ENCODE measurements at places on chromosomes 13 and 19.
A peak's percentile ranks its signal among the peaks of the same experiment; 100 is the strongest.

DNA sequence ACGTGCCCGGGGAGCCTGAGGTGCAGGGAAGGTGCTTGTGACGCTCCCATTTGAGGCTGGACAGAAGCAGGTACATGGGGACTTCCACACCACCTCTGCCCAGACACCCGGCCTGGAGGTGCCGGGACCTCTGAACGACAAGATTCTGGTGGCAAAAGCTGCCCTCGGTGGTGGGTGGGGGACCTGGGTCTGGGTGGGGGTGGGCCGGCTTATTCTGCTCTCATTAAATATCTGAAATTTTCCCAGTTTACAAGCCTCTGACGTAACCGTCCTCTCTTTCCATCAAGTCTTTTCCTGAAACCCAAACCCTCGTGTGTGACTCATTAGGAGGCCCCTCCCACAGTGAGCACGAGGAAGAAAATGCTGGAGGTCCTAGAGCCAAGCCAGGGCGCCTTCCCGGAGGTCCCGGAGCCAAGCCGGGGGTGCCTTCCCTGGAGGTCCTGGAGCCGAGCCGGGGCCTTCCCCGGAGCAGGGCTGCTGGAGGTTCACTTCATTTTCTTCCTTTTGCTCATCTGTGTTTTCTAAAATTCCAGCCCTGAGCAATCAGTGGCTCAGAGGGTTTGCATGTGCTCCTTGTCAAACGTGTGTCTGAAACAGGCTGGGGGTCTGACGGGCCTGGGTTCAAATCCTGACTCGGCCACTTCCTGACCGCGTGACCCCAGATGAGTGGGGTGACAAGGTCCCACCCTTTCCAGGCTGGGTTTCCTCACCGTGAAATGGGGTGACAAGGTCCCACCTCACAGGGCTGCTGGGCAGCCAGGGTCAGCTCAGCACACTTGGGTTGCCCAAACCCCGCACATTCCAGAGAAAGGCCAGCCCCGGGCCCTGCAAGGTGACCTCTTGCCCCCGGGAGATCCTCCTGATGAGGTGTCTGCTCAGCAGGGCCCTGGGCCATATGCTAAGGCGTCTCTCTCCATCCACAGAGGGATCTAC, 10.0 kb downstream of the CFD start:
- DNase-seq: no peak

DNA sequence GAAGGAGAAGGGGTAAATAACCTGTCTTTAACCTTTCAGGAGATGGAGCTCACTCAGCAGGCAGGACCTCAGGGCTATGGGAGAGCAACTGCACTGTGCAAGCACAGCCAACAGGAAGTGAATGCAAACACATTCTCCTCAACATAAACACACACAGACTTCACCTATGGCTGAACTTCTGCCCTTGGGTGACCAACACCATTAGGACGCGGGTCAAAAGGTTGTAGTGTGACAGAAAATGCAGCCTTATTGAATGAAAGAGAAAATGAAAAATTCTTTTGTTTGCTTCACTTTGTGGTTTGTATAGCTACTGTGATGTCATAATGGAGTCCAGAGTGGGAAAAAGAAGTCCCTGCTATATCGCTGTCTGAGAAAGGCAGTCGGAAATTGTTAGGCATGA, 323.0 kb downstream of the NDFIP2 start:
- DNase-seq: no peak

- DNase-seq: no peak
Observed at GRCh38 chr13:45733361-45733760, 31.2 kb downstream of the CBY2 start.

DNA sequence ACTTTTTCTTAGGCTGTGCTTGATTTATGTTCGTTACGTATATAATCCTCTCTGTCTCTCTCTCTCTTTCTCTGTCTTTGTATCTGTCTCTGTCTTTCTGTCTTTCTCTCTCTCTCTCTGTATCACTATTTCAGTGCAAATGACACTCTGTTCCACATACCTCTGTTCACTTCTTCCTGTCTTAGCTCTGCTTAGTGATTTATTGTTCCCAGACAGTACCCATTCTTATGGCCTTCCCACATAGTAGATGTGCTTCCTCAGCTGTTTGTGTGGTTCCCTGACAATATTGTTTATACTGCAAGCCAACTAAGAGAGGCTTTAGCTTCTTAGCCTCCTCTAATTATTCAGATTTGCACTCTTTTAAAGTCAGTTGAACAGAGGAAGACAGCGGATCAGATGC, 1244.2 kb downstream of the DIAPH3 start:
- no peak for DNase-seq

DNA sequence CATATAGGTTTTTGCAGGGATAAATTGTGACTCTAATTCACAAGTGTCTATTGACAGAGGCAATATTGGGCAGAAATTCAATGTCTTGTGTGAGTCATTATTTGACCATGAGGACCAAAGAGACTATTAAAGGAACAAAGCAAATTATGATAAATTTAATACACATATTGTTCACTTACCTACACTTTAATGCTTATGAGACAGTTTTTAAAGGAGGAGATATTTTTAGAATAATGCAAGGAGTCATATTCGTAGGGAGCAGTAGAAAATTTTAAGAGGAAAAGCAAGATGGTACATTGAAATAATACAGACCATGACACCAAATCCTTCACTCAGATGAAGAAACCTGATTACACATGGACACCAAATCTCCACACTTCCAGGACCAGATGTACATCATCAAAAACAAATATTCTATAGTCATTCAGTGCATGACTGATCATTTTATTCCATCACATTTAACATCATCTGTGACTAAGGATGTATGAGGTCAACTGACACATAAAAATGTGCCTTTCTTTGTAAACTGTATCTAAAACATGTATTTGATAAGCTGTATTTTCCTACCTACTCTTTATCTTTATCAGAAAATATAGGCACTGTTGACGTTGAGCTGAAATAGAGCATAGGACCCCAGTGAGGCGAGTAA, 4.2 kb upstream of the OR7A17 start:
- no peak for DNase-seq

- no peak for DNase-seq
Observed at GRCh38 chr13:107005577-107005976, 437.6 kb upstream of the ARGLU1 start.

DNA sequence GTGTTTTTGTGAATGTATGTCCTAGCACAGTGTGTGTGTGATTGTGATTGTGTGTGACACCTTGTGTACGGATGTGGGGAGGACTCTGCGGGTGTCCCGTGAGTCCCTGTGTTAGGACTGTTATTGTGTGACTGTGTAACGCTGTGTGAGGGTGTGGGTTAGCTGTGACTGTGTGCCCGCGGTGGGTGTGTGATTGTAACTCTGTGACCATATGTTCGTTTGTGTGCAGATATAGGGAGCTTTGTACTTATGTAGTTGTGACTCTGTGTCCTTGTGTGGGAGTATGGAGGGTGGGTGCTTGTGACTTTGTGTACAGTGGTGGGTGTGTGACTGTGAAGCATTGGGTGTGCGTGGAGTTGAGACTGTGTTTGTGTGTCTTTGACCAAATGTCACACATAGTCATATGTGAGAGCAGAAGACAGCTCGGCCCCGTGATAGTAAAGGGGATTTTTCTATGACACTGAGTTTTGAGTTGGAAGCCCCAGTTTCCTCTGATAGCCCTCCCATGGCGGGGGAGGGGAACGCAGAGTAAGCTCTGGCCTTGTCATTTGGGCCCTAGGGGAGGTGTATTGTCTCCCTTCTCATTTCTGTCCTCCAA, 949 bp upstream of the ZNF260 start:
- DNase-seq: peak; percentile 11

DNA sequence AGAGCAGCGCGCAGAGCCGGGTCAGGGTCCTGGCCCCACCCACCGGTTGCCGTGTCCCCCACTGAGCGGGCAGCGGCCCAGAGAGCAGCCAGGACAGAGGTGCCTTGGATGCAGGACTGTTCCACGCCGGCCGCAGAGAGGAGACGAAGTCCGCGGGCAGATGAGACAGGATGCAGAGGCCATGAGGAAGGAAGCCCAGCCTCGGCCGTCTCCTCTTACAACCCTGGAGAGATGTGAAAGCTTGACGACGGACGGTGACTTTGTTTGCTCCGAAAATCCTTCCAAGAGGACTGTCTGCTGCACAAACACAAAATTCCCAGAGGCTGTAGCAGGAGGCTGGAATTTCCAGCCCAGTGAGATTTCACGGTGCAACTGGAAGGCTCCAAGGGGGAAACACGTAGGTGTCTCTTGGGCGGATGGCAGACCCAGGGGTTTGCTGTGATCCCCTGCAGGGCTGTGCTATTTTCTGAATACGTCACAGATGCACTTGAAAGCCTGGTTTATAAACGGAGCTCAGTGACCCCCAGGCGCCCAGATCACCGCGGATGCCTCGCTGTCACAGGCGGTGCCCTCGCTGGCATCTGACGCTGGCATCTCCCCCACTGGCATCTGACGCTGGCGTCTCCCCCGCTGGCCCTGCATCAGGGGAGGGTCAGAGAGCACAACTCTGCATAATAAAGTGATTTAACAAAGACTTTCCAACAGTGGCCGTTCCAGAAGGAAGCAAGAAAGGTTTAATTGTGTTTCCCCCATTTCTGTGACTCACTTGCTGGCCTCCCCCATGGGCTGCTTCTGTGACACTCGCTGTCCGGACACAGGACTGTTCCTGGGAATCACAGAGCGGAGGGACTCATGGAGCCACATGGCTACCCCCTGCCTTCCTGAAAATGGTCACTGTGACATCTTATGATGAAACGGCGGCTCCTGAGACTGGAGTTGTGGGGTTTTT, 62.0 kb upstream of the C13orf46 start:
- no peak for DNase-seq

- no peak for DNase-seq
Observed at GRCh38 chr19:20558011-20558410, 7.6 kb downstream of the ZNF737 start.

DNA sequence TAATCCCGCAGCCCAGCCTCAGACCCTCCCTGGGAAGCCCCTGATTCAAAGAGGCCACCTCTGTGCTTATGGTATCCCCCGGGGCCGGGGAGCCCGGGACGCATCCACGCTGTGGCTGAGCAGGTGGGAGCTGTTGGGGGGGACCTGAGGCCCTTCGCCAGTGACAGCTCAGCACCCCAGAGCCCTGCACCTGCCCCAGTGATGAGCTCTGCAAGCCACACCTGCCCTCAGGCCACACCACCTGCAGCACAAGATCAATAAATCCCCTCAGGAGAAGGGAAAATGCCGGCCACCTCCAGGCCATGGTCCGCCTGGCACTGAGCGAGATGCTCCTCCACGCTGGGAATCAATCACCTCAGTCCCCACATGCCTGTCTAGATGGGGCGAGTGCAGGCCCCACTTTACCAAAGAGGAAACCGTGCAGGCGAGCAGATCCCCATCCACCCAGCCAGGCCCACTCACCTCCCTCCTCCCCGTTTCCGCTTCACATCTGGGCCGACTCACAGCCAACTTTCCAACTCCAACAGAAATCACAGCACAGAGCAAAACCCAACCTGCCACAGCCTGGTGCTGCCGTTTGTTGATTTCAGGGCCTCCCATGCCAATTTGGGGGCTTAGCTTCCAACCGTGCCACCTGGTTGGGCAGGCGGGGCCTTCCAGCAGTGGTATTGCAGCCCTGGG, 12.8 kb downstream of the MOB3A start:
- DNase-seq: peak; percentile 58

DNA sequence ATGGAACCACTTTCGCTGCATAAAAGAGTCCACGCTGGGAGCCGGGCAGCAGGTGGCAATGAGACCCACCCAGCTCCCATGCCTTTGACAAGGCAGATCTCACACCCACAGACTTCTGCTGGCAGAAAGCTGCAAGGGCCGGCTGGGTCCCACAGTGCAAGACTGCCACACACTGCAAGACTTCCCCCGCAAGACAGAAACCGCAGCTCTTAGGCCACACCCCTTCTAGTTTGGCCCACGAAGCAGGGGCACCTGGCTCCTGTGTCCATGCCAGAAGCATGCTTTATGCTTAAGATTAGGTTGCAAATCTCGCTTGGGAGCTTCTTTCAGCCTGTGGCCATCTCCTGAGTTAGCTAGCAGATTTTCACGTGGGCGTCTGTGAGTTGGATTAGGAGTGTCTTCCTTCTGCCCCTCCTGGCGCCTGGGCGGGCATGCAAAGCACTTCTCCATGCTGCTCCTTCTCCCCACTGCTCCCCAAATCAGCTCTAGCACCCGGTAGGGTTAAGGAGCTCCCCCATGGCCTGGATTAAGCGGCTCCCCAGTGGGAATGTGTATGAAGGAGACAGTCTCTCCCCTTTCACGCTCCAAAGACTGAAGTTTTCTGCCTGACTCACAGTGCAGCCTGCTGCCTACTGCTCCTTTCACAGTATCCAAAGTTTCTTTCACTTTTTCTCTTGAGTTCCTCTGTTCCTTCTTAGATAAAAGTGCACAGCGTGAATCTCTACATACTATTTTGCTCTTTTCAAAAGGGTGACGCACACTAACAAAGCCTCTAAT, 17.7 kb downstream of the GPC6 start:
- no peak for DNase-seq

- no peak for DNase-seq
Observed at GRCh38 chr13:29993716-29994488, 143.5 kb upstream of the UBL3 start.
